ENCODE measurements at places on chromosomes 13 and 19.

DNA sequence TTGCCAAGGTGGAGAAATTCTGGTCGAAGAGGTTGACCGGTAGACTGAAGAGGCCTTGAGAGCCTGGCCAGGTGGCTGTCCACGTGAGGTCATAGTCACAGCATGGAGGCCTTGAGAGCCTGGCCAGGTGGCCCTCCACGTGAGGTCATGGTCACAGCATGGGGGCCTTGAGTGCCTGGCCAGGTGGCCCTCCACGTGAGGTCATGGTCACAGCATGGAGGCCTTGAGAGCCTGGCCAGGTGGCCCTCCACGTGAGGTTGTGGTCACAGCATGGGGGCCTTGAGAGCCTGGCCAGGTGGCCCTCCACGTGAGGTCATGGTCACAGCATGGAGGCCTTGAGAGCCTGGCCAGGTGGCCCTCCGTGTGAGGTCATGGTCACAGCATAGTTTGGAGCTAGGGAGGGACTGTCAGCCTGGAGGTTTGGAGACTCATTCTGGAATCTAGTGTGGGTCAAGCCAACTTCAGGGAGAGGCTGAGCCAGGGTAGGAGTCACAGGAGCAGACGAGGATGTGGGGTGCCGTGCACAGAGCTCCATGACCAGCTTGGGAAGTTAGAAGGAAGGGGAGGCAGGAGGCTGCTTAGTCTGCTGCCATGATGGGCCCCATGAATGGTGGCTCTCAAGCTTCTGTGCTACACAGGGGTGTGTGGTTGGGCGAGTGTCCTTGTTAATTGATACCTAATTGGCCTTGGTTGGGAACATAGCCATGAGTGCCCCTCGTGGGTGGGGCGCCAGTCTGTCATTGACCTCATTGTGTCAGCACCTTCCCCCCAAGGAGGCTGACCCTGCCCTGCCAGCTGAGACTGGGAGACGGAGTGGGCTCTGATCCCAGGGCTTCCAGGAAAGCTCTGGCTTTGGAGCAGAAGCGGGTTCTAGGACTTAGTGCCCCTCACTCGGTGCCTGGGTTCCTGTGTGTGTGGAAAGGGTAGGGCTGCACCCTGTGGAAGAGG is 4.0 kb downstream of the LENG9 start:
- DNase-seq = no peak

DNA sequence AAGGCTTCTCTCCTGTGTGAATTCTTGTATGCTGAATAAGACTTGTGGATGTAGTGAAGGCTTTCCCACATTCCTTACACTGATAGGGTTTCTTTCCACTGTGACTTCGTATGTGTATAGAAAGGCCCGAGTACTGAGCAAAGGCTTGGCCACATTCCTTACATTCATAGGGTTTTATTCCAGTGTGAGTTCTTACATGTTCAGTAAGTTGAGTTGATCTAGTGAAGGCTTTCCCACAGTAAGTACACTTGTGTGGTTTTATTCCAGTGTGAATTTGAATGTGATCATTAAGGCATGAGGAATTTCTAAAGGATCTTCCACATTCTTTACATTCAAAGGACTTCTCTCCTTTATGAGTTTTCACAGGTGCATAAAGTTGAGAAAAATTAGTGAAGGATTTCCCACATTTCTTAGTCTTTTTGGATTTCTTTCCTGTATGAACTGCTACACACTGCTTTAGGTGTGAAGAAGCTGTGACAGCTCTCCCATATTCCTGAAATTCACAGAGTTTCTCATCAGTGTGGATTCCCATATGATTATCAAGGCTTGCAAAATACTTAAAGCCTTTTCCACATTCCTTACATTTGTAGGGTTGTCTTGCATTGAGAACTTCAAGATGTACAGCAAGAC is 10.4 kb downstream of the ZNF561 start:
- DNase-seq = no peak

DNA sequence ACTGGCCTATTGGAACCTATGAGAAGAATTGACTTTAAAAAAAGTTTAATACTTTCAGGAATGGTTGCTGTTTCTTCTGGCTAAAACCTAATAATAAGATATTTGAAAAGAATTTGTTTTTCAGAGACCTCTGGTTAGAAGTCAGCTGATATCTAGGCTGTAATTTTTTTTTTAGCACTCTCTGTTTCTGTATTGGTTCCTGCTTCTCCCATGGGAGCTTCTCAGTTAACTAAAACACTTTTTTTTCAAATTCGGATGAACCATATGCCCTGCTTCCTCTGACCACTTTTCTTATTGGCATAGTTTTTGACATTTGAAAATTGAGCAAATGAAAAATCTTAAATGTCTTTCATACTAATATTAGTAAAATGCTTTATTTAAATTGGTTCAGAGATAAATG is 163.5 kb upstream of the SLC10A2 start:
- DNase-seq = no peak

- DNase-seq = no peak
Observed at GRCh38 chr19:40588110-40588854, 11.6 kb downstream of the SHKBP1 start.

DNA sequence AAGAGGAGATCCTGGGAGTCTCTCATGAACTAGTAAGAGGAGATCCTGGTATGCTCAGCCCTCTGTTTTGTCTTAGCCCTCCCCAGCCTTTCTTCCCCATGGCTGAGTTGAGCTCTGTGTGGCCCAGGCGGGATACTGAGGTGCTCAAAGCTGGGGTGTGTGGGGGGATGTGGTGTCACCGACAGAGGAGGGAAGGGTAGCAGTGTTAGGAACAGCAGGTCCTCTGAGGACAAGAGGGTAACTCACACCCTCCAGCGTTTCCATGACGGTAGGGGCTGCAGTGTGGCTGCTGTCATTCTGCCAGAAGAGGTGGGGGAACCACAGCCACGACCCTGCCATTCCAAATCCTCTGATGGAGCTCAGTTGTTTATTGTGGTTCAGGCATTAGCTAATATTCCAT is 691 bp downstream of the KIR2DL4 start:
- no peak for DNase-seq

GRCh38 chr19:16025108-16026101 is 50.9 kb upstream of the TPM4 start:
- no peak for DNase-seq

- no peak for DNase-seq
Observed at GRCh38 chr13:98110749-98111148, 32.1 kb upstream of the FARP1 start.

DNA sequence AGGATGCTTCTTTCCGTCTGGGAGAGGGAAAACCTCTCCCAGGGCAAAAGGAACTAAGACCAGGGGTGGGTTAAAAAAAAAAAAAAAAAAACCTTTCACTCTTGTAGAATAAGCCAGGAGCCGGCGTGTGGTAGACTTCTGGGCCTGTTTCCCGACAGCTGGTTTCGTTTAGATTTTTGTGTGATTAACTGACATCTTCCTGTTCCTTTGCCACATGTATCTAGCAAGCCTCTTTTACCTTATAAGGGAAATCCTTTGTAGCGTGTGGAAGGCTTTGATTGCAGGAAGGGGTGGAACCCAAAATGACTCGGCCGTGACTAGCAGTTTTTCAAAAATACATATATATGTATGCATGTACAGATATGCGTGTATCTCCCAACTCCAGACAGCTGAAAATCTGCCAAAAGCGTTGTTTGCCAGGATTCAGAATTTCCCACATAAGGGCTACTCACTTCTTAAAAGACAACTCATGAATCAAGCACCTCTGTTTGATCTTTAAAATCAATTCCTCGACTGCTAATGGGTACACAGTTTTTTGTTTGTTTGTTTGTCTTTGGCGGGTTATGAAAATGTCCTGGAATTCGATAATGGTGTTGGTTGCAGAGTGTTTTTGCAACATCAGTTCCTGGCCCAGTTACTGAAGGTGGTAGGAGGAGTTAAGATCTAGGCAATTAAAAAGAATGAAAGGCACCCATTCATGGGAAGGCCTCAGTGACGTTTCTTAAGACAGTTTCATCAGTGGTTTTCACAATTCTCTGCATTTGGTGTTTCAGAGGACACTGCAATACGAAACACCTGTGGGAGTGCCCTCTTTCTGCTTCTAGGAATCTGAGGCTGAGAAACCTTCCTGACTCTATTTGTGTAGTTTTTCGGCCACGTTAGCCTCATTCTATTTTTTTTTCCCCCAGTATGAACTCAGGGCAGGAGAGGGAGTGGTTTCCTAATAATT is 2.7 kb downstream of the TPM4 start:
- peak; percentile 79 for DNase-seq

- DNase-seq = no peak
Observed at GRCh38 chr13:100363874-100364273, 224.7 kb downstream of the GGACT start.

- DNase-seq = no peak
Observed at GRCh38 chr13:112446867-112447266, 70.7 kb downstream of the SPACA7 start.

GRCh38 chr13:80338781-80339562 is 2.0 kb downstream of the SPRY2 start:
- peak; percentile 63 for DNase-seq

- DNase-seq = peak; percentile 94
Observed at GRCh38 chr19:45691516-45692186, at the start of gene SNRPD2. SNRPD2 (minus strand) TSS chr19:45691953; CDS start chr19:45691888, 65 bp downstream.

GRCh38 chr13:65642996-65643395 is 1587.1 kb downstream of the PCDH9 start:
- DNase-seq = no peak

DNA sequence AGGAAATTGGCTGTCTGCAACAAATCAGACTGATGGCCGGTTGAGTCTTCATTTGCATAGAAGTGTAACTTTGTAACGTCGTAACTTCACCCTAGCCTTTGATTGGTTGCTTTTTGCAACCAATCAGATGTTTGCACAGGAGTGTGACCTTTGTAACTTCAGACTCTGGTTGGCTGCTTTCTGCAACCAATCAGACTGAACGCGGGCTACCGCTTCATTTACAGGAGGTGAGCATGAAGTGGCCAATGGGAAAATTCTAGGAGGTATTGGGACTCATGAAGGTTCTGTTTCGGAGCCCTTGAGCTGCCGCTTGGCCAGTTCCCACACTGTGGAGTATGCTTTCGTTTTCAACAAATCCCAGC is 441 bp upstream of the ZNF559 start:
- DNase-seq = peak; percentile 67

- DNase-seq = no peak
Observed at GRCh38 chr19:54949412-54949811, 2.1 kb upstream of the NLRP7 start.

- no peak for DNase-seq
Observed at GRCh38 chr19:6267552-6268381, 12.0 kb downstream of the MLLT1 start.

DNA sequence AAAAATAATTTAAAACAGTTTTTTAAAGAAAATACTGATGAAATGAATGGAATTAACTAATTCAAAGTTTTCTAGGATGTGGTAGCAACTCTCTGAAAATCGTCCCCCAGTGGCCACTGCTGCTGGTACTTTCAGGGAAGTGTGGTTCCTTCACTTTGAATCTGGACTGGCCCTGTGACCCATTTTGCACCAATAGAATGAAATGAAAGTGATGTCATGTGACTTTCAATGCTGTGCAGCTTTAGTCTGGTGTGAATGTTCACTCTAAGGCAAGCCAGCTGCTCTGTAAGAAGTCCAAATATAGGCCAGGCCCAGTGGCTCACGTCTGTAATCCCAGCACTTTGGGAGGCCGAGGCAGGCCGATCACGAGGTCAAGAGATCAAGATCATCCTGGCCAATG is 26.4 kb upstream of the HNRNPA1L2 start:
- no peak for DNase-seq

GRCh38 chr19:19185853-19186740 is 5.9 kb downstream of the BORCS8 start:
- DNase-seq = no peak

GRCh38 chr19:511101-511851 is 4.0 kb downstream of the TPGS1 start:
- no peak for DNase-seq

GRCh38 chr13:51833980-51834379 is 11.0 kb downstream of the TMEM272 start:
- no peak for DNase-seq

- no peak for DNase-seq
Observed at GRCh38 chr13:24905242-24905641, 141.3 kb downstream of the RNF17 start.

- no peak for DNase-seq
Observed at GRCh38 chr13:87884884-87885283, 213.7 kb downstream of the SLITRK5 start.

Data from ovary (tissue), 10 donors.